ENCODE measurements at places on chromosomes 7 and 10.

GRCh38 chr10:70145666-70146488 lies 623 bp downstream of the TYSND1 start:
- DNase-seq, result no peak

- no peak for DNase-seq
Observed at GRCh38 chr7:70400829-70401380, 731.0 kb upstream of the GALNT17 start.

DNA sequence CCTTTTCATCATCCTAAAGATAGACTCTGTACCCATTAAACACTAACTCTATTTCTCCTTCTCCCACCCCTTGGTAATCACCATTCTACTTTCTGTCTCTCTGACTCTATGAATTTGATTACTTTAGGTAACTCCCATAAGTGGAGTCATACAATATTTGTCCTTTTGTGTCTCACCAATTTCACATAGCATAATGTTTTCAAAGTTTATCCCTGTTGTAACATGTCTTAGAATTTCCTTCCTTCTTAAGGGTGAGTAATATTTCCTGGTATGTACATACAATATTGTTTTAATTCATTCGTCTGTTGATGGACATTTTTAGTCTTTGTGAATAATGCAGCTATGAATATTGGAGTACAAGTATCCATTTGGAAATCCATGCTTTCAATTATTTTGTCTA lies 50.9 kb upstream of the CDCA7L start:
- no peak for DNase-seq

DNA sequence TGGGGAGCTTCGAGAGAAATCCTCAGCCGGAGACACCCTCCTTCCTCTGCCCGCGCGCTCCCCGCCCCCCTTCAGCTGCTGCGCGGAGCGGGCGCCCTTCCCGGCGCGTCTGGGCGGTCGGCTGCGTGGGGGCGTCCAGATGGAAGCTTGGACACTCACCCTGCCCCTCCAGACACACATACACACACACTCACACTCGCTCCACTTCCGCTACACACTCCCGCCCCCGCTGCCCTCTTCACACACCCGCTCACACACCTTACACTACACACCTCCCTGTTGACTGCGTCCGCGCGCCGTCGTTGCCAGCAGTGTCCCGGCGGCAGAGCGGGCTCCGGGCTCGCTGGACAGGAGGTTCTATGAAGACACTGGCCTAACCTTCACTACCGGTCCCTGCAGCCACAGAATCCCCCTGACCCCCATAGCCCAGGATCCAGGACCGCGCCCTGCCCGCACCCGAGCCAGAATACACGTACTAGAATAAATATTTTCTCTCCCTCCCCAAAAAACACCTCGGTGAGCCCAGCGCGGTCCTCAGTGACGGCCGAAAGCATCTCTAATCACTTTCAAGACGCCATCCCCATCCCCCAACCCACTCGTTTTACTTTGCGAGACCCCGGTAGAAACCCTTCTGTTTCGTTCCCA lies 1.1 kb upstream of the EGR2 start:
- no peak for DNase-seq

DNA sequence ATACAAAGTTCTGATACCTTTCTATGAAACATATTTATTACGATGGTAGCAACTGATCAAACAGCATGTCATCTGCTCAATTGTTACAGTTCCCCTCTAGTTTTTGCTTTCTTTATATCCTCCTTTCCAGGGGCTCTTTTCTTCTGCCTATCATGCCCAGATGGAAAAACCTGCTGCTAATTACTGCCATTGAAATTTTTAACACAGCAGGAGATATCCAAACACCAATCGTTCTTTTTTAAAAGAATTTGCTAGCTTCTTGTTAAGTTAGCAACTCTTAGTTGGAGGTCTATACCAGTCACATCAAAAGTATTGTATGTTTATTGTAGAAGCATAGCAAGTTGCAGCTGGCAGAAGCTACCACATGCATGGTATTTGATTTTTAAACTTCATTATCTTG lies 768.5 kb downstream of the NXPH1 start:
- DNase-seq, result peak; percentile 7

DNA sequence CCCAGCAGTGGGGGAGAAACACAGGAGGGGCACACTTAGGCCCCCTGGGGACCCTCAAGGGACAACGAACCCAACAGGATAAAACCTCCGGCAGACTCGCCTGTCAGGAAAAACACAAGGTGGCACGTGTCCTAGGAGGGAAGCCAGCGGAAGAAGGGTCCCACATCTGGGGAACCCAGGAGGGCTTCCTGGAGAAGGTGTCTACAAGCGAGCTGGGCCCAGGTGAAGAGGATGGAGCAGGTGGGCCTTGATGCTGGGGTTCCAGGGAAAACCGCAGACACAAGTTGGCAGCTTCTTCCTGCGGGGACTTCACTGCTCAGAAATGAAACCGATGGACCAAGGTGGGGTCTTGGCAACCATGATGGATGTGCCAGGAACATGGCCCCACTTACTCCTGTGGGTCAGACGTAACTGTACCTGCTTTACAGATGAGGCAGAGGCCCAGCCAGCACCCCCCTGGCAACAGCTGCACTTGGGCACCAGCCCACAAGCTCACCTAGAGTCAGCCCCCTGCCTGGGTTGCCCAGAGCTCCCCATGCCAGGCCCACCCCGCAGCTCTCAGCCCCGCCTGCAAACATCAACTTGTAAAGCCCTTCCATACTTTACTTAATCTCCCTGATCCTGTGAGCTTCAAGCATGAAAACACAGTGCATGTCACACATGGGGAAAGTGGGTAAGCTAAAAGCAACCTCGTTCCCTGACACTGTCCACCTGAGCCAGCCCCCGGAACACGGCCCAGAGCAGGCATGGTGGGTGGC lies 225.0 kb downstream of the ELFN1 start:
- no peak for DNase-seq

GRCh38 chr10:43479275-43479674 lies 42.4 kb downstream of the ZNF487 start:
- DNase-seq, result no peak

DNA sequence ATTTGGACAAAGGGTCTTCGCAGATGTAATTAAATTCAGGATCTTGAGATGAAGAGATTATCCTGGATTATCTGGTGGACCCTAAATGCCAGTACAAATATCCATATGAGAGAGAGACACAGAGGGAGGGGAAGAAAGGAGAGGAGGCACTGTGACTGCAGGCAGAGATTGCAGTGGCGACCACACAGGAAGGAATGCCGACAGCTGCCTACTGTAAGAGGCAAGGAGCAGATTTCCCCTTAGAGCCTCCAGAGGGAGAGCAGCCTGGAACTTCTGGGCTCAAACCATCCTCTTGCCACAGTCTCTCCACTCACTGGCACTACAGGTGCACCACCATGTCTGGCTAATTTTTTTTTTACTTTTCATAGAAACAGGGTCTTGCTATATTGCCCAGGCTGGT lies 152.3 kb downstream of the SDK1 start:
- no peak for DNase-seq

DNA sequence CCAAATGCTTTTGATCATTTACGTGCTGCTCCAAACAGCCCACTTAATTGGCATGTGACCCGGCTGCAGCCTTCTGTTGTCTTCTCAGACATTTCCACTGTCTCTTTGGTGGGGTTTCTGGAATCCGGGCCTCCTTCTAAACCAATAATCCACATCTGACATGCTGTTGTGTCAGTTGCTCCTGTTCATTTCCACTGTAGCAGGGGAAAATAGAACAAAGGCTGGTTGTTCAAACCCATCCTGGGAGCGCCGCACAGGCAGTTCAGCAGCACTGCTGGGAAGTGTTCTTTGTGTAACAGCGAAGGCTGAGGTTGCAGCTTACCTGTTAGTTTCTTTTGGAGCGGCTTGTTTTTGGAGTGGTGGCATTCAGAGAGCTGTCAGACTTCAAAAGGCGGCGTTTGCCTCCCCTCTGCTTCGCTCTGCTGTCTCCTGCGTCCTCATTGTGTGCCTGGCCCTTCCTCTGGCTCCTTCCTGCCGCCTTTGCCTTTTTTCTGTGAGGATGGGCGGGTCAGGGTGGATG lies 149.4 kb downstream of the SNX10 start:
- no peak for DNase-seq

GRCh38 chr7:144826208-144826607 lies 9.6 kb downstream of the TPK1 start:
- DNase-seq, result no peak

GRCh38 chr7:105655067-105655466 lies 73.8 kb upstream of the EFCAB10 start:
- DNase-seq, result no peak

- peak; percentile 4 for DNase-seq
Observed at GRCh38 chr10:122990278-122990677, 10.1 kb downstream of the PSTK start.

GRCh38 chr7:112083776-112084355 lies 122.3 kb downstream of the DOCK4 start:
- no peak for DNase-seq

DNA sequence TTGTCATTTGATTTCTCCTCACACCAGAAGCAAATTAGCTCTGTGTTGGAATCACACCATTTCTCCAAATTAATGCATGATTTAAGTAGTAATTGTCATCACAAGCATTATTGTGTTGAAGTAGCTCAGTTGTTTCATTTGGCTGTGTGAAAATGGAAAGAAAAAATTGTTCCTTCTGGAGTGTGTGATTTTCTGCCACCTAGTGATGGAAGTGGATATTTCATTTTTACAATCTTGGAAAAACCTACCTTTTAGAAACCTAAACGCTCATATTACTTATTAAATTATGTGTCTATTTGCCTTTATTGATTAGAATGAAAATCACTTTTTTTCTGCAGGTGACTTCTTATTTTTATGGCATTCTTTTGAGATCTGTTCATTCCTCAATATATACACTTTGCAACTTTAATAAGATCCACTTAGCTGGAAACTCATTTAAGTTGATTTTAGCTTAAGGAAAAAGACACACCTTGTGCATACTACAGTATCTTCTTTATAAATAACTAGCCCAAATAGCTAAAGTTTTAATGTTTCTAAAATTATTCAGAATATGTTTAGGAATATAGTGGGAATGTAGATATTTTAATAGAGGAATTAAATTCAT lies 50.0 kb downstream of the SRI start:
- DNase-seq, result peak; percentile 7

DNA sequence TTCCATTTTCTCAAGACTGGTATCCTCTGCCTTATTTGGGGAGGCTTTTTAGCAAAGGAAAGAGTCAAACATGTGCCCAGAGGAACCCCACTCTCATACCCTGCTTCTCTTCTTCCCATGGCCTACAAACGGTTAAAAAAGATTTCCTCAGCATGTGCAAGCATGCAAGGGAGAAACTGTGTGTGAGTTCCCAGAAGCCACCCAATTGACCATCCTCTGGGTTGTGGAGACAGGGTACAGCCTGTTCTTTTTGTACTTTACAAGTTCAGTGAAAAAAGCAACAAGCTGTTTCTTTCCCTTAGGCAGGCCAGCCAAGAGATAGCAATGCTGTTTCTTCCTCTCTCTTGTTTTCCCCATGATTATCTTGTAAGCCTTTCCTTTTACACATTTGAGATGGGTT lies 68.8 kb upstream of the MTPN start:
- DNase-seq, result no peak

- DNase-seq, result no peak
Observed at GRCh38 chr7:30738026-30738915, 13.7 kb upstream of the INMT start.

Measured in DMS 273 treated with DMSO at 0.1 percent for 48 hours (cell line).